ENCODE measurements at places on chromosomes 12 and 14.

GRCh38 chr12:59194794-59195193 is 274.5 kb upstream of the LRIG3 start:
- no peak for DNase-seq

DNA sequence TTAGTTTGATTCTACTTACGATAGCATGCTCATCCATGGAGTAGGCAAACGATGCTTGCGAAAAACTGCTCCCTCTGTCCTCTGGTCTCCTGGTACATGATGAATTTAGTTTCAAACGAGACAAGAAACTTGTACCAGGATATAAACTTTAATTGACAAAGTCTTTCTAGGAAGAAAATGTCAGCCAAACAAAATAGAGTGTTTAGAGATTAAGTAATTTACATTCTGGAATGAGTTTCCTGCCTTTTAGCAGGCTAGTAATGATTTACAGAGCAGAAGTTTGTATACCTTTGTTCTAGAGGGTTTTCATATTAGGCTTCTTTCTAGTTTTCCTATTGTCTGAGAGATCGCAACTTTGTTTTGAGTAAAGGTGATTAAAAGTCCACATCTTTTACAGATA is 206.9 kb downstream of the RPL10L start:
- no peak for DNase-seq

DNA sequence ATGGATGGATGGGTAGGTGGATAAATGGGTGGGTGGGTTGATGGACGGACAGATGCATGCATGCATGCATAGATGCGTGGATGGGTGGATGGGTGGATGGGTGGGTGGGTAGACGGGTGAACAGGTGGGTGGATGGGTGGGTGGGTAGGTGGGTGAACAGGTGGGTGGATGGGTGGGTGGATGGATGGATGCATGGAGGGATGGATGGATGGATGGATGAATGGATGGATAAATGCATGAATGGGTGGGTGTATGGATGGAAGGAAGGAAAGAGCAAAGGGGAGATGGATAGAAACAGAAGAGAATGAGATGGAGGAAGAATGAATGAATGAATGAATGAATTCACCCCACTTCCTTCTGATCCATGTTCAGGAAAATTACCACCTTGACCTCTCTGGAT is 143.0 kb downstream of the KSR2 start:
- no peak for DNase-seq

- no peak for DNase-seq
Measured at GRCh38 chr12:120902846-120903411, 1.2 kb downstream of the SPPL3 start.

DNA sequence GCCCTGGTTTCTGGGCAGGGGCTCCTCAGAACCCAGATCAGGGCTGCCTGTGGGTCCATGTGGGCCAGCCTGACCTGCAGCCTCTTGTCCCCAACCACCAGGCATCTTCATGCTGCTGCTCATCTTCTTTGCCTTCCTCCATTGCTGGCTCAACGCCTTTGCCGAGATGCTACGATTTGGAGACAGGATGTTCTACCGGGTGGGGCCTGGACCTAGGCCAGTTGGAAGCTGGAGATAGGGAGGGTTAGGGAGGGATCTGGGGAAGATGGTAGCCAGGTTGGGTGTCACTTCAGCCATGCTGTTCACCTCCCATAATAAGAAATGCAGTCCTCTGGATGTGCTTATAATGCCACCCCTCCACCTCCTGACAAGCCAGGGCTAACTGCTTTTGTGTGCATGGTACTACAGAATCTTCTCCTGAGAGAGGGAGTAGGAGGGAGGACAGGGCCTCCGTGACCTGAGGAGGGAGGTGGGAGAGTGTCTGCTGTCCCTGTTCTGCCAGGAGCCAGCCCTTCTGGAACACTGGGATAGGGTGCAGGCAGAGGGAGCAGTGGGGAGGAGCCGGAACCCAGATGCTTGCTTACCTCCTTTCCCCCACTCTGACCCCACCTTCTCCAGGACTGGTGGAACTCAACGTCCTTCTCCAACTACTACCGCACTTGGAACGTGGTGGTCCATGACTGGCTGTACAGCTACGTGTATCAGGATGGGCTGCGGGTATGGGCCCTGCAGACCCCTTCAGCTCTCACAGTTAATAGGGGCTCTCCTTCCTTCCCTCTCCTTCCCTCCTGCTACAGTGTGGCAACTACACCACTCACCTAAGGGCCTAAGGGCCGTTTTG is 17.6 kb downstream of the SOAT2 start:
- no peak for DNase-seq

DNA sequence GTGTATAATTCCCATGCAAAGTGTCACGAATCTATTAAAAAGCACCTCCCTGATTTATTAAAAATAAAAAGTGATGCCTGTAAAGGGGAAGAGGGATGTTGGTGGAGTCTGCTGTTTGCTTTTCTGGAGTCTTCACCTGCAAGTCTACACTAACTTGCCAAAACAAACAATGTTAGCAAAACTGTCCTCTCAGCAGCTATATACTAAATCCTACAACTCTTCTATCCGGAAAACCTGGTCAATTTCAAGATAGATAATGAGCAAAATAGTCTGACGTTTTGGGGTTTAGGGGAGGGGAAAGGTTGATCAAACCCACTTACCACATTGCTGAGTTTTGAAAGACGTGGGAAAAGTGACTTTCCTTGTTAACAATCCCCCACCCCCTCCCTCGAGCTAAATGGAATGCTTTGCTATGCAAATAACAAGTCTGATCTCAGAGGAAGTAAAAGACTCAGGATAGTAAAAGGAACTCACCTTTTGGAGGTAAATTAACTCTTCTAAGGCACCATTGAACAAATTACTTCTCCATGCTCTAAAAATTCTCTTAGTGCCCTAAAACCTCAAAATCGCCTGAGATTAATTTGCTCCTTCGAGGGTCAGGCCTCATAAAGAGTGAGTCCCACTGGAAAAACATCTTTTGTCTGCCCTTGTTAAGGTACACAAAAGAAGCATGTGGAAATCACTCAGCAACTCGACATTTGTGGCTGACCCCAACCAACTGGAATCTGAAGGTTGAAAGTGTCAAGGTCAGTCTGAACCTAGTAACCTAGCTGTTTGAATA is 13.5 kb downstream of the BMP4 start:
- no peak for DNase-seq
